ENCODE measurements at places on chromosomes 1 and 21.

- DNase-seq: no peak
Measured at GRCh38 chr1:239763850-239764249, 327.8 kb upstream of the FMN2 start.

GRCh38 chr1:227781314-227781930 is 34.1 kb upstream of the PRSS38 start:
- DNase-seq: no peak

- DNase-seq: no peak
Measured at GRCh38 chr1:183697814-183698590, 44.9 kb upstream of the APOBEC4 start.

- no peak for DNase-seq
Measured at GRCh38 chr1:182707122-182707521, 22.7 kb upstream of the RGS8 start.

DNA sequence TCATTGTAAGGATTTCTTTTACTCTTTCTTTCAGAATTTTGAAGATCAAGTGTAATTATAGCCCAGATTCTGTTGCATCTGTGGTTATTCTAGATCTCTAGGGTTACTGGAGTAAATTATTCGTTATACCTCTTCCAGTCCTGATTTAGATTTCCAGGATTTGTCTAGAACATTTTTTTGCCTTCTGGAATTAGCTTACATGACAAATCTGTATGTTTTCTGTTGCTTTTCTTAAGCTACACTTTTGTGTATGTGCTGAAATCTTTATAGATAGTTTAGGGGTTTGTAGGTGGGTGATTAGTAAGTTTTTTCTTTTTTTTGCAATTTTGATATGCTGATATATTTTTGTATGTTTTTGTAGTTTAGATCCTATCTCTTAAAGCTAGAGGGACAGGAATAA is 13.7 kb downstream of the RALGPS2 start:
- DNase-seq: no peak

- DNase-seq: no peak
Measured at GRCh38 chr1:206117151-206117948, at the start of gene AVPR1B. Gene AVPR1B, minus strand, starts transcription at chr1:206117388. Its CDS starts 498 bp downstream, at chr1:206116890.

DNA sequence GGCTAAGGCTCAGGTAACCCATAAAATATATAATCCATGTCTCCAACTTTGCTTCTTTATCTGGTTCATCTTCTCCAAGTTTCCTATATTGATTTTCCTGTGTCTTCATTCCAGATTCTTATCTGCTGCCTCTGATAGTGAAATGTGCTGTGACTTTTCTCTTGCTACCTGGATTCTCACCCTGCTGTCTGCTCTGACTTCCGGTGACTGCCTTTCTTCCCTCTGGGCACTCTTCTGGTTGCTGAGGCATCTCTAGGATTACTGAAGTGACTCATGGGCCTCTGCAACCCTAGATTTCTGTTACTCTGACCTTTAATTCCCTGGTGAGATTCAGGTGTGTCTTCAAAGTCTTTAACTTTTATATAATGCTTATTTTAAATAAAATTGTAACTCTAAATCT is 46.9 kb downstream of the GIPC2 start:
- no peak for DNase-seq

DNA sequence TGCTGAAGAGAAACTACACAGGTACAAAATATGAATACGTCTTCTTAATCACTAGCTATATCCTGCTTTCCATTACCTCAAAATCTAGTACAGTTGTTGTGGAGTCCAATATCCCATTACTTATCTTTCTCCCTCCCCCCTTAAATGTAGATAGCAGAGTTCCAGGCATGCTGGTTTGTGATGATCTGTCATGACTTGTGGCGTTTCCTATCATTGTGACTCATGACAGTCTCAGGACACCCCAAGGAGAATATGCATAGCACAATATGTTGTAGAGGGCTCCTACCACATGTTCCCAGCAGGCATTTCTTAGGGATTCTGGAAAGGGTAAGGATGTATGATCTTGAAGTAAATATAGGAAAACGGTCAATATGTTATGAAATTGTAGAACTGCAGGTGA is 206.9 kb downstream of the USH2A start:
- DNase-seq: no peak

- no peak for DNase-seq
Measured at GRCh38 chr1:928825-929661, 5.3 kb downstream of the SAMD11 start.

- DNase-seq: no peak
Measured at GRCh38 chr1:83500531-83500930, 498.4 kb downstream of the TTLL7 start.

- DNase-seq: no peak
Measured at GRCh38 chr1:227604446-227604845, 41.1 kb downstream of the ZNF678 start.

- no peak for DNase-seq
Measured at GRCh38 chr1:201968202-201968925, 13.1 kb downstream of the TIMM17A start.

- no peak for DNase-seq
Measured at GRCh38 chr1:185297982-185298381, 19.1 kb downstream of the IVNS1ABP start.

DNA sequence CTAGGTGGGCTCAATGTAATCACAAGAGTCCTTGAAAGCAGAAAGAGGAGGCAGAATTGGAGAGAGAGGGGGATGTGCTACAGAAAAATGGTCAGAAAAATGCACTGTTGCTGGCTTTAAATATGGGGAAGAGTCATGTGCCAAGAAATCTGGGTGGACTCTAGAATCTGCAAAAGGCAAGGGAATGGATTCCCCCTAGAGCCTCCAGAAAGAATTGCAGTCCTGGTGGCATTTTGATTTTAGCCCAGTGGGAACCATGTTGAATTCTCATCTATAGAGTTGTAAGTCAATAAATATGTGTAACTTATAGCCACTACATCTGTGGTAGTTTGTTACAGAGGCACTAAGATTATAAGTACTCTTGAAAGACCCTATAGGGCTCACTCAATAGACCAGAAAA is 210.3 kb downstream of the ASTN1 start:
- no peak for DNase-seq

DNA sequence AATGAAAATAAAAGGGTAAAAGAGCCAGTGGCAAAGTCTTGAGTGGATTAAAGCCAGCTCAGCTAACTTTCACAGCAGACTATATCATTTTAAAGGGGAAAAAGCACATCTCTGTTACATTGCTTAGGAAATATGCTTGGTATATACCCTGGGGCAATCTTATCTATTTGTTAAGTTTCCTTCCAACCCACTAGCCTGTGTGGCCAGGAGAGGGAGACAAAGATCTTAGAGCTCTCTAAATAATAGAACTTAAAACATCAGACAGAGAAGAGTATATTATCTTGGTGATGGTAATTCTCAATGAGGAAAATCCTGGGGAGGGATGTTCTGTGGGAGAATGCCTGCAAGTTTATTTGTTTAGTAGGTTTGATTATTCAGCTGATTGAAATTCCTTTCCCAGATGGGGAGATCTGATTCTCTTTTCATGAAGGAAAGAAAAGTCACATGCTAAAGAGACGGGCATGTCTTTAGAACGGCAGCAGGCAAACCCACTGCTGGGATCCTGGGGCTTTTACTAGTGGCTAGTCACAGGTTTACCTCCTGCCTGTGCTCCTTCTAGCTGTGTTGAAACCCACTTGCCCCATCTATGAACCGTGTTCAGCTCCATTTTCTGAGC is 3.6 kb downstream of the KCNE2 start:
- peak; percentile 13 for DNase-seq

DNA sequence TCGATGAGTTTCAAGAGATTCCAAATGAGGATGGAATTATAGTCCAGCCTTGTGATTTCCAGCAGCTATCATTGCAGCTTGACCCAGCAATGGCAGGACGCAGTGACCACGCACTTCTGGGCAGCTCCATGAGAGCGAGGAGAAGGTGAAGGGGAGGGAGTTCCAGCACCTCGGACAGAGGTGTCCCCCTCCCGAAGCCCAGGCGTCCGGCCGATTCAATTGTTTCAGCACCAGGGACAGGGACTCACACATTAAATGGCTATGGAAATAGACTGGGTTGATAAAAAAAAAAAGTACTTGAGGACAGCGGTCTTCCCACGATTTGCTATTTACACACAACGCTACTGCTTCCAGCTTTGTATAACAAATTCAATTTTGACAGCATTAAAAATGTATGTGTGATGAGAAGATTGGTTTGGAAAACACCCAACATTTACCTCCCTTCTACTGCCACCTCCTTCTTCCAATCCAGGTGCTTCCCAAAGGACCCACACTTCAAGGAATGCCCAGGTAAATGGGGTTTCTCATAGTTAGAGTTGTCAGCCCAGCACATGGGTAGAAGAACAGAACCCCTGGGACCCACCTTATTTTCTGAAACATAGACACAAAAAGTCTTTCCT is 71.8 kb downstream of the DISP3 start:
- DNase-seq: no peak

- peak; percentile 70 for DNase-seq
Measured at GRCh38 chr1:93846992-93847810, 31.8 kb downstream of the DNTTIP2 start.

DNA sequence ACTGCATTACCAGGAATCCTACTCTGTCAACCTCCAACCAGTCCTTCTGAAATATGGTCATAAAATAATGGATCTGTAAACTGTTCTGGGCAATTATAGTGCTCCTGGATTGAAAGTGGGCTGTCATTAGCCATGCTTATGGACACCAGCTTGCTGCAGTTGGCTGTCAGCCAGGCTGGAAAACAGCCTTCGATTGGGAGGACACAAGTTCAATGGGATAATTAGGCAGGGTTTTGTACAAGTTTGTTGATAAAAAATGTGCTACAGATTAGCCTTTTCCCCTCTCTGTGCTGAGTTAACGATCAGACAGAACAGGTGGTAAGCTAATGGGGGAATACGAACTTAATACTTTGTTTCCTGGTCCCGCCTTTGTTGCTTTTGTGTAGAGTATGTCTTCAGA is 413.9 kb downstream of the DUSP10 start:
- DNase-seq: peak; percentile 97

DNA sequence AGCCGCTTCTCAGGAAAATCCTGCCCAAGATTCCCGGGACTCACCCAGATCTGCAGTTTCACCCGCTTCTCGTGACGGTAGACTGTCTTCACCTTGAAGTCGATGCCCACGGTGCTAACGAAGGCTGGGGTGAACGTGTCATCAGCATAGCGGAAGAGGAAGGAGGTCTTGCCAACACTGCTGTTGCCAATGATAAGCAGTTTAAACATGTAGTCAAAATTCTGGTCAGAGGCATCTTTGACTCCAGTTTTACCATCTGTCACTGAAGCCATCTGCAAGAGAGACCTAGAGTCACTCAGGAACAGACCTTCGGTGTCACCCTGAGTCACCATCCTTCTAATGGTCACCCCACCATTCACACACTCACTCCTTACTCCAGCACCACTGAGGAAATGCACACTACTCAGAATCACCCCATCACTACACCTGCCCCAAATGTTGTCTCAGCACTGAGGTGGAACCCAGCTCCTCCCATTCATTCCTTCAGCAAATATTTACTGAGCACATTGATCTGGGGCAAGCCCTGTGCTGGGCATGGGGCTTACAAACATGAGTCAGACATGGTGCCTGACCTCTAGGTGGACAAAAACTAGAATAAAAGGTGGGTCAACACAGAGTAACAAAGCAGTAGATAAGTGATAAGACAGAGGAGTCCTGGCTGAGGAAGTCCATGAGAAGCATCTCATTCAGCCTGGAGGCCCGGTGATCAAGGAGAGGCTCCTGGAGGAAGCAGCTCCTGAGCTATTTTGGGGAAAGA is 13.5 kb downstream of the RAB3B start:
- DNase-seq: no peak

DNA sequence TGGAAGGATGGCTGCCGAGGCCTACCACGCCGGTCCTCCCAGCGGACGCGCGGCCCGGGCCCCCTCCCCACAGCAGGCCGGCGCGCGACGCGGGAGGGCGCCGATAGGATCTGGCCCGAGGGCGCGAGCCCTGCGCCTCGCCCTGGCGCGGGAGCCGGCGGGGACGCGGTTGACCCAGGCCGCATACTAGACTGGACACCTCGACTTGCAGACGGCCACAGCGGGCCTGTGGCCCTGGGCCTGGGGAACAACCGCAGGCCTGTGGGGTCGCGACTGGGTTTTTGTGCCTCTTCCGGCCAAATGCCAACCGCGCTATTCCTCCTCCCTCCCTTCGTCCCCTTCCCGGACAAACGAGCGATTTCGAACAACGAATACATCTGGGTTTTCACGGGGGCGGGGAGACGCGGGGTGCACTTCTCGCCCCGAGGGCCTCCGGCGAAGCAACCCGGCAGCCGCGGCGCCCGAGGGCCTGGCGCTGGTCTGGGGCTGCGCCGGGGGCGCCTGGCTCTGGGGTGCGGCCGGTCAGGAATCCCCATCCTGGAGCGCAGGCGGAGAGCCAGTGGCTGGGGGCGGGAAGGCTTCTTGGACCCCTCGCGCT is 2.4 kb downstream of the NHLH2 start:
- DNase-seq: no peak

GRCh38 chr1:201250326-201251011 is 32.8 kb upstream of the PKP1 start:
- no peak for DNase-seq

DNA sequence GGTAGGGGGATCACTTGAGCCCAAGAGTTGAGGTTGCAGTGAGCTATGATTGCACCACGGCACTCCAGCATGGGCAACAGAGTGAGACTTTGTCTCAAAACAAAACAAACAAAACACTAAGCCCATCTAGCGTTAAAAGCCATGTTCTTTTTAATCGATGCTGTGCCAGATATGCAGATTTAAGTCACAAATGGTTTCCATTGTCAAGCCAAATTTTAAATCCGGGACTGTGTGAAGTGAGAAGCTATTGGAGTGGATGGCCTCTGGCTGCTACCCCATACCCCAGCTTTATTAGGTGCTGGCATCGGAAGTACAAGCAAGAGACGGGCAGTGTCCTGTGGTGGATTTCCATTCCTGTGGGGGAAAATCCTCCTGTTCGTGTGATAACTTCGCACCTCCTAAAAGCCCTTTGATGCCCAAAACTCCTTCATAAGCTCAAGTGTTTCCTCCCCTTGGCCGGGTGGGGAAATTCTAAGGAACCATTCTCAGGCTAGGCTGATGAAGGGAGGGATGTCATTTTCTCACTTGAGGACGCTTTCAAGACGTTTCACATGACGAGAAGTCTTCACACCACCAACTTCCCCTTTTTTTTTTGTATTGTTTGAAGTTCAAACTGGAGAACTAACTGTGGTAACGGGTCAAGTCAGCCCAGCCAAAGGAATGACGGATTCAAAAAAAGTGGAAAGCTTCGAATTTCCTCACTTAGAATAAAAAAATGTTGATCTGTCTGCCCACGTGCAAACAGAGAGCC is 140.8 kb downstream of the KAZN start:
- no peak for DNase-seq

GRCh38 chr1:42456754-42457089 is 379 bp downstream of the PPCS start:
- no peak for DNase-seq

- DNase-seq: no peak
Measured at GRCh38 chr1:28313702-28314546, 14.9 kb upstream of the MED18 start.

GRCh38 chr1:112881742-112882127 is 74.3 kb downstream of the SLC16A1 start:
- DNase-seq: no peak

Measured in NCI-H2081 treated with DMSO at 0.1 percent for 48 hours (cell line).